ENCODE measurements at places on chromosomes 5 and 9.
A peak's percentile ranks its signal among the peaks of the same experiment; 100 is the strongest.

- no peak for DNase-seq
Observed at GRCh38 chr5:42691413-42691937, 65.1 kb upstream of the CCDC152 start.

DNA sequence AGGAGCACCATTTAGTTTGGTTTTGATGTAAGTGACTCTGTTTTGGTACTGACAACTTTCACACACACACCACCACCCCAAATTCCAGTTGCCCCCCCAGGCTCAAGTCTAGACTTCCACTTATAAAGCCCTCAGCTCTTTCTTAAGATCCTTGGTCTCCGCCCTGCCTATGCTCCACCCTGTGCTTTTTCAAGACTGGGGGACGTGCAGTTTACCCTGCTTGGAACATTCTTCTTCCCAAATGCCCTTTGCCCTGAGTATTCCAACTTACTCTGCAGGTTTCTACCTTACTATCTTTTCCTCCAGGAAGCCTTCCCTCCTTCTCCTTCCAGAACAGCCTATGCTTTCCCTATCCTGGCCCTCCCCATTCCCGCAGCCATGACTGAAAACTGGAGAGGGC, 1.5 kb upstream of the TRIM14 start:
- DNase-seq: no peak

DNA sequence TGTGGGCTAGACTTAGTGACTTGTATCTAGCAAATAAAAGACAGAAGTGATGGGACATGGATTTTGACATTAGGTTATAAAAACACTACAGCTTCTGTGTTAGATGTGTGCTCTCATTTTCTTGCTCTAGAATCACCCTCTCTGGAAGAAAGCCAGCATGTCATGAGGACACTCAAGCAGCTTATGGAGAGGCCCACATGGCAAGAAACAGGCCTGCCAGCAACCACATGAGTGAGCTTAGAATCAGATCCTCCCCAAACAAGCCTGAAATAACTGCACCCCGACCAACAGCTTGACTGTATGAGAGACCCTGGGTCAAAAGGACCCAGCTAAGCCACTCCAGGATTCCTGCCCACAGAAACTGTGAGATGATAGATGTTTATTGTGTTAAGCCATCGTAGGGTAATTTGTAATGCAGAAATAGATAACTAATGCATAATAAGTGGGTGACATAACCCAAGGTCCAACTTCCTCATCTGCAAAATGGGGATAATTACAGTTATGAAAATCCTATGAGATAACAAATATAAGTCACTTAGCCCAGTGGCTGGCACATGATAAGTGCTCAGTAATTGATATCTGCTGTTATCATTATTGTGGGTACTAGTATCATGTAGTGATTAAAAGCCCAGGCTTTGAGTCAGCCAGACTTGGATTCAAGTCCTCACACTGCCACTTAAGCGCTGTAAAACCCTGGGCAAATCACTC, 86.5 kb downstream of the KLHL3 start:
- DNase-seq: no peak

DNA sequence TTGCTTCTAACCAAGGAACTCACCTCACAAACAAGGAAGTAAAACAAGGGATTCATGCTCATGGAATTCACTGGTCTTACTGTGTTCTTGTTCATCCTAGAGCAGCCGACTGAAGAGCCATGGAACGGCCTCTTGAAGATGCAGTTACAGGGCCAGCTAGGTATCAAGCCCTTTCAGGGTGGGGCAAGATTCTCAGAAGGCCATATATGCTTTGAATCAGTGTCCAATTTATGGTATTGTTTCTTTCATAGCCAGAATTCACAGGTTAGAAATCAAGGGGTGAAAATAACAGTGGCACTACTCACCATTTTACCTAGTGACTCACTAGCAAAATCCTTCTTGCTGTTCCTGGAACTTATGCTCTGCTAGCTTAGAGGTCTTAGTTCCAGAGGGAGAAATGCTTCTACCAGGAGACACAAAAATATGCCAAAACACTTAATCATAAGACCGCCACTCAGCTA, 159.5 kb upstream of the CDH10 start:
- DNase-seq: no peak

DNA sequence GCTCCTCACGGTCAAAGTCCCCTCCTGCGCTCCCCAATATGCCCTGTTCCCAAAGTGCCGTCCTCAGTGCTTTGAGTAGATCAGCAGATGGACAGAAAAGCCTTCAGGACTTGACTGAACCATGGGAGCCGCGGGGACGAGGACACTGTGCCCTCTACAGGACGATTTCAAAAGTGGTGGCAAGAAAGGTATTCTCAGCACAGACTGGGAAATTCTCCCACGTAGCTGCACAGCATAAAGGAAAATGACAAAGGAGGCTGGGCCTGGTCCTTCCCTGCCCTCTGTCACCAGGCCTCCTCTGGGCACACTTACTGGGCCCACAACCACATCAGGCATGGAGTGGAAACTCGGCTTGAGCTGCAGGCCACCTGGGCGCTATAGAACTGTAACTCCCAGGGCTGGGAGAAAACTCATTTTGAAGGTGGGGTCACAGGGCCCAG, 16.7 kb upstream of the MTMR12 start:
- DNase-seq: peak; percentile 9

DNA sequence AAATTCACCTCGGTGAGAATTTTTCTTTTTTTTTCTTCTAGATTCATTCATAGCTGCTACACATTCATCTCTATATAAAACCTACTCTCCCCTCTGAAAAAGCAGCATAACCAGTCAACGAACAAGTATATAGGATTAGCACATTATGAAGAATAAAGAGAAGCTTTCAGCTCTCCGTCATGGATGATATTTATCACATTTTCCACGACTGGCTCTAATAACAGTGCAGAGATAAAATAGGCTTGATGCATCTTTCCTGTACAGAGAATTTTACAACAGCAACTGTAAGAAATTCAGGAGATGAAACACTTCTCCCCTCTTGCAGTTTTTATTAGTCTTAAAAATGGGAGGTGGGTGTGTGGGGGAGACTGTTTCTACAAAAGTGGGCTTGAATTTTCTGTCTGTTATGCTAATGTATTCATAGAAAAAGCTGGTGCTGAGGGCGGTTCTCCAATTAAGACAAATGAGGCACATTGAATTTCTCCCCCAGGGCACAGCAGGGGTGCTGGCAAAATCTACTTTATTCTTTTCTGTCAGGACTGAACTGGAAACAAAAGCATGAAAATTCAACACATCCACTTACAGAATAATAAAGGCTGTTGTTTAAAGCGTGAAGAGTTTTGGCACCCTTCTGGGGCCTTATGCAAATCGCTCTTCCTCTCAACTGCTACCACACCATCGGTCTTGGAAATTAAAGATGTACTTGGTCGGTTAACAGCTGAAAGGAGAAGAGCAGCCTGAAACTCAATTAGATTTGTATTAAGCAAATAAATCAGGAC, 233.9 kb upstream of the ZNF608 start:
- DNase-seq: no peak
